ENCODE measurements at places on chromosomes 2 and 18.
A peak's percentile ranks its signal among the peaks of the same experiment; 100 is the strongest.

- no peak for DNase-seq
Observed at GRCh38 chr2:138654146-138654545, 126.0 kb downstream of the NXPH2 start.

DNA sequence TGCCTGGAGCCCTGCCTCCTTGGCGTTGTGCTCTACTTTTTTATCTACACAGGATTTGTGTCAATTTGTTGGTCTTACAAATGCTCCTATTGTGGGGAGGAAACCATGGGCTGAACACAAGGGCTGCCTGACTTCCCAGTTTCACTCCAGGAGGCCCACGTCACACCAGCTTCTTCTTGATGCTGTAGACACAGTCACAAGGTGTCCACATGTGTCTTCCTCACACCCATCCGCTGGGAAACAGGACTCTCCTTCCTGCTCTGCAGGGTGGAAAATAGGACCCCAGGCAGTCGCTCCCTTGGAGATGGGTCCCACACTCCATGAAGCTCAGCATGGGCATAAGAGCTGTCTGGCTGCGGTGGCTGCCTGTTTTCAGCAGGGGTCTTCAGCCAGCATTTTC lies 468.2 kb downstream of the EPHA4 start:
- DNase-seq, result no peak

GRCh38 chr18:5431836-5432575 lies 111.8 kb downstream of the EPB41L3 start:
- DNase-seq, result no peak

- no peak for DNase-seq
Observed at GRCh38 chr18:48920408-48921038, 30.2 kb downstream of the SMAD7 start.

GRCh38 chr2:215356334-215356947 lies 44.6 kb downstream of the ATIC start:
- no peak for DNase-seq

DNA sequence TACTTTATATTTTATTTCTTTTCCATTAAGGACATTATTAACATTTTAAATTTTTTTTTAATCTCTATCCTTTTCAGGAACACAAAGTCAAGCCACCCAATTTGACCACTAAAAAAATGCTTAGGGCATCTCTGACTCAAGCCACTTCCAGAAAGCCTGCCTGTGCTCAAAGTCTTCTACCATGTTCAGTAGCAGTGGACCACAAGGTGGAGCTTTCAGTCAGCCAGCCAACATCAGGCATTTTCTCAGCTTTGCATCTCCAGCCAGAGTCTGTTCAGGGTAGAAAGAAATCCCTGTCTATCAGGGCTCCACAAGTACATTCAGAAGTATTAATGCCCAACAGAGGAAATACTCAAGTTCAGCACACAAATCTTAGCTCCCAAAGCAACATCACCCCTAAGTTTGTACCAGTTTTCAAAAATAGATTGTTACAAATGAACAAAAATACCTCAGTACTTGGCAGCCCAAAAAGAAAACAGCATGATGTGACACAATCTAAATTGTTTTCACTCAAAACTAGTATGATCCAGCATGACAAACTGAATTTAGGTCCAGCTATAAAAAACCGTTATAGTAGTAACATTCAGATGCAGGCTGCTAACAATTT lies 37.6 kb downstream of the C18orf63 start:
- peak; percentile 59 for DNase-seq

- DNase-seq, result no peak
Observed at GRCh38 chr2:73931531-73932500, 5.1 kb downstream of the DGUOK start.

- no peak for DNase-seq
Observed at GRCh38 chr2:26729311-26729710, 34.8 kb upstream of the SLC35F6 start.

DNA sequence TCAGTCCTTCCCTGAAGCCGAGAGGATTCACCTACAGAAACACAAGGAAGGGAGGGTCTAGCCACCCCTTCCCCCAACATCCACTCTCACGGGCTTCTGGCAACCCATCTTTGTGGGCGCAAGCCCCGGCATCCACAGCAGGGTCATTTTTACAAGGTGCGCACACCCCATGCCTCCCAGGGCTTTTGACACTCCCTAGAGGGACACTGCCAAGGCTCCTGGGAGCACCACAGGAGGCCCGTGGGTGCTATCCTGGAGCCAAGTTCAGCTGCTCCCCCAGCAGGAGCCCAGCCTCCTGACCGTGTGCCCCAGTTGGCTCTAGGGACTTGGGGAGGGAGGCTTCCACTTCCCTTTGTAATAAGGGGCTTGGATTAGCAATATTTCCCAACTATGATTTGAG lies 251.6 kb downstream of the TNS1 start:
- DNase-seq, result no peak

- DNase-seq, result no peak
Observed at GRCh38 chr2:134911400-134911785, 7.2 kb upstream of the CCNT2 start.

GRCh38 chr2:44498551-44498950 lies 136.8 kb downstream of the CAMKMT start:
- no peak for DNase-seq

DNA sequence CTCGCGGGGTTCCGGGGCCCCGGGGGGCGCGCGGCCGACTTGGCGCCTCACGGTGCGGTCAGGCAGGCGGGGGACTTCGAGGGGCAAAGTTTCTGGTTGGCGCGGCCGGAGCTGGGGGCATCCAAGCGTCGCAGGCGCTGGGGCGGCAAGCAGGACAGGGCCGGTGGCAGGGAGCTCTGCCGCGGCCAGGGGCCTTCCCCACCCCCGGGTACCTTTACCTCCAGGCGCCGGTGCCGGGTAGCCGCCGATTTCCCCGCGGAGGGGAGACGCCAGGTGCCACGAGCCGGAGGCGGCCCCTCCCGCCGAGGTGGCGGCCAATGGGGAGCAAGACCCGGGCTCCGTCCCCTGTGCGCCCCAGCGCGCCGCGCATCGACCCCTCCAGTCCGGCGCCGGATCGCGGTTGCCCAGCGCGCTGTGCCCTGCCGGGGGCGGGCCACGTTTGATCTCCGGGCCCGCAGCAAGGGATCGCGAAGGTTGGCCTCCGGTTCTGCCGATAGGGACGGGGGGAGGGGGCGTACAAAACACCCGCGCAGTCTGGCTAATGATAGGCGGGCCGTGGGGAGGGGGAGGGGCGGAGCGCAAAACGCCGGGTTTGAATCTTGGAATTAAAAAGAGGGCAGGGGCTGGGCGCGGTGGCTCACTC lies at the start of gene ST8SIA5:
TSS of gene ST8SIA5 (minus strand) at position 495 of the 643 bp plus-strand sequence. CDS start 545 bp downstream, outside the sequence.
- DNase-seq, result peak; percentile 42

GRCh38 chr2:104340162-104340561 lies 513.8 kb upstream of the POU3F3 start:
- DNase-seq, result no peak
